Esophagus squamous epithelium (tissue), 5 donors: ENCODE measurements at places on chromosomes 2 and 18.

GRCh38 chr2:234880551-234881211 is 71.1 kb upstream of the SH3BP4 start:
- H3K4me3 ChIP-seq, result no peak overlapping the region
- no peak for DNase-seq
- H3K27ac ChIP-seq, result no peak overlapping the region
- no peaks in the 10 kb centered on the region for H3K27me3 ChIP-seq
- no peaks in the 10 kb centered on the region for H3K36me3 ChIP-seq

GRCh38 chr2:60844105-60844504 is 37.3 kb upstream of the REL start:
- no peak overlapping the region for H3K4me3 ChIP-seq
- H3K27me3 ChIP-seq, result no peaks in the 10 kb centered on the region
- H3K27ac ChIP-seq, result no peak overlapping the region

DNA sequence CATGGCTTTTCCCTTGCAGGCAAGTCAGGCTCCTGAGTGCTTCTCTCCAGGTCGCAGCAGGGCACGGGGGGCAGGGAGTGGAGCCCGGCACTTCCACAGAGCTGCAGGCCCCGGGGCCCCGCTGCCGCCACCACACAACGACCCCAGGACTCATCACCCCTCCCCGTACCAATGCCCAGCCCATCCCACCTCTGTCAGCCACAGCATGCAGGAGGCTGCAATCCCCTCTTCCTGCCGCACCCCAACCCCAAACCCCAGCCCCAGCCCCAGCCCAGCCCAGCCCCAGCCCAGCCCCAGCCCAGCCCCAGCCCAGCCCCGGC is 288.0 kb downstream of the NDUFA10 start:
- no peak for DNase-seq
- H3K4me1 ChIP-seq, result no peaks in the 10 kb centered on the region
- H3K27ac ChIP-seq, result no peak overlapping the region
- no peak overlapping the region for H3K4me3 ChIP-seq
- H3K36me3 ChIP-seq, result no peaks in the 10 kb centered on the region

- DNase-seq, result no peak
- peaks cover 4% of the 10 kb centered on the region for H3K36me3 ChIP-seq
- H3K27ac ChIP-seq, result no peak overlapping the region
- H3K4me1 ChIP-seq, result peaks cover 49% of the 10 kb centered on the region
Measured at GRCh38 chr2:201264472-201265173, 4.3 kb downstream of the CASP8 start.

DNA sequence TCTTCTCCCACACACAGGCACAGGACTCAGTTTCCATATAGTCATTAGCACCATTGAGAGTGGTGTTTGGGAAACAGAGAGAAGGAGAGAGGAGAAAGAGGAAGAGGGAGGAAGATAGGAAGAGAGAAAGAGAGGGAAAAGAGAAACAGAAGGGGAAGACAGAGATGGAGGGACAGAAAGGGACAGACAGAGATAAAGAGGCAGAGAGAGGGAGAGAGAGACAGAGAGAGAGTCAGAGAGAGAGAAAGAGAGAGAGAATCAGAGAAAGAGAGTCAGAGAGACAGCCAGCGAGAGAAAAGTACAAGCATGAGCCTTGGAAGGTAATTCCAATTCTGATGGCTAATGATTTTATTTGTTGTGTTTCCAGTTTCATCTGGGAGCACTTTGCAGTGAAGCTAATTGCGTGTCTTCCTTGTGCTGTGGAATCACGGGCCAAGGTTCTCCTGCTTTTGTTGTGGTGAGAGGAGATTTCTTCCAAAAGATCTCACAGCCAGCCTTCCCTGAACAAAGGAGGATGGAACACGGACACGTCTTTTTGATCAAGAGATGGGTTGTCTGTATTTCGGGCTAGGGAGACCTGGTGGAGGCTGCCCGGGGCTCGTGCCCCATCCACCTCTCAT is 153.6 kb upstream of the TWIST2 start:
- DNase-seq, result no peak
- no peak overlapping the region for H3K4me3 ChIP-seq
- H3K27ac ChIP-seq, result no peak overlapping the region
- no peaks in the 10 kb centered on the region for H3K27me3 ChIP-seq
- H3K4me1 ChIP-seq, result no peaks in the 10 kb centered on the region
- H3K36me3 ChIP-seq, result no peaks in the 10 kb centered on the region

DNA sequence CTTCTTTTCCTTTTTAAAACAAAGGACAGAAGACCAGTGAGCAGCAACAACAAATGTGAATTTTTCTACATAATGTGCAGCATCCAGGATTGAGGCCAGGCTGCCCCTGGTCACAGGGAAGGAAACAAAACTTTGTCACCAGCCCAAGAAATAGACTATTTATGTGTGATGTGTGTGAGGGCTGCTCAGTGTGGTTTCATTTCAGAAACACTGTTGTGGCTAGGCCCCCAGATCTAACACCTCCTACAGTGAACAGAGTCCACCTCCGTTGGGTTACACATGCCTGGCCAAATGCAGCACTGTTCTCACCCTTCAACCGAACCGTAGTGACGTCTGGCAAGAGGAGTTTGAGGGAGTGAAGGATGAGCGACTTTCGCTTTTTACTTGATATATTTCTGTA is 146.3 kb upstream of the RIOK3 start:
- no peaks in the 10 kb centered on the region for H3K36me3 ChIP-seq
- no peak overlapping the region for H3K27ac ChIP-seq
- no peaks in the 10 kb centered on the region for H3K27me3 ChIP-seq

GRCh38 chr2:68709421-68709911 is 25.1 kb upstream of the ARHGAP25 start:
- DNase-seq, result no peak
- no peak overlapping the region for H3K4me3 ChIP-seq
- H3K4me1 ChIP-seq, result no peaks in the 10 kb centered on the region
- no peak overlapping the region for H3K27ac ChIP-seq

GRCh38 chr18:48236822-48237221 is 172.4 kb downstream of the ZBTB7C start:
- H3K27ac ChIP-seq, result no peak overlapping the region
- H3K4me3 ChIP-seq, result no peak overlapping the region
- DNase-seq, result no peak

DNA sequence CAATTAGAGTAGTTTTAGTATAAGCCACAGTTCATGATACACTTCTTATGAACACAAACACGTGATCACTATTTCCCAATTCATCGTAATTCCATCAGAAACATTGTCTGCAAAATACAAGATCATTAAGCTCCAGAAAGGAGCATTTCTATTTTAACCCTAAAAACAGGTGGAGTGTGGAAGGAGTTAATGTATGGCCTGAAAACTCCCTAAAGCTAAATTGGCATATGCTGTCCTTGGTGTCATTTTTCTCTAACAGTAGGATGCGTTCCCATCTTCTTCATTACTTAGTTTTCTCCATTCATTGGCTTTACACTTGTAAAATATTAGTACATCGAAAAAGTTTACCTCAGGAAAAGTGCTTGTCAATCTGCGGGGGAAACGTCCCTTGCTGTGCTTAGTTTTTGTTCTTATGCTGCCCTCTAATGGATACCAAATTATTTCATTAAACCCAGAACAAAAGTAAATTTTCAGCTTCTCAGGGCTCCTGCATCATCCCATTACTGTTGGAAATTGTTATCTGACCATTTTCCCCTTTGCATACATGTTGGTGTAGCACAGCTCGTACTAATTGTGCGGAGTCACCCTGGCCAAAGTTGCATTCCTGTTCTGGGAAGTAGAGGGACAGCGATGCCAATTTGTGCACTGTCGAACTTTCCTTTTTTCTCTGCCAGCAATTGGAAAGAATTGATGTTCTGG is 153.4 kb downstream of the GPD2 start:
- H3K27me3 ChIP-seq, result no peaks in the 10 kb centered on the region
- no peaks in the 10 kb centered on the region for H3K4me1 ChIP-seq
- no peak overlapping the region for H3K4me3 ChIP-seq
- DNase-seq, result no peak
- H3K27ac ChIP-seq, result no peak overlapping the region

DNA sequence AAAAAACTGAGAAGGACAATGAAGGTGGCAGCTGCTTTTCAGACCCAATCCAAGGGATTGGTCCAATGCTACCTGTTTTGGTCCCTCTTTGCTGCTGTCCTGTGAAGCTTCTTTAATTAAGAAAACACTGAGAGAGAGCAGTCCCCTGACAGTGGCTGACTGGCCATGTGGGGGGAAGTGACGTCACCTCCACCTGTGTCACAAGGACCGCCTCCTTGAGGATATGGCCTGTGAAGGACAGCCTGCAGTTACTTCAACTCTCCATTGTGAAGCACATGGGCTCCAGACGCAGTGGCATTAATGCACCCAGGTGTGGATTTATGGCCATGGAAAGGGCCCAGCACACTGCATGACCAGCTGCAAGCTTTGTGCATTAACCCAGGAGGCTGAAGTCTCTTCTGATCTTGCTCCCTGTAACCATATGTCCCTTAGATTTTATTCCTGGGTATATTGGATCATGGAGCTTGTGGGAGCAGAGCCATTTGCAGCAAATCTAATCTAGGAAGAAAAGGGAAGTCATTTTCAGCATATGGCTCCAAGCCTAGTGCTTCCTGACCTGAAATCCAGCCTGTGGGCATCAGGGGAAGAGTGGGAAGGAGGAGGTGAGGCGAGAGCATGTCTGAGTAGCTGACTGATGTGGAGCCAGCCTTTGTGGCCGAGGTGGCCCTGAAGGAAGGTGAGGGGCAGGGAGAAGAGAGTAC is 32.2 kb downstream of the KIF5C start:
- H3K4me1 ChIP-seq, result no peaks in the 10 kb centered on the region
- H3K27ac ChIP-seq, result no peak overlapping the region
- H3K36me3 ChIP-seq, result no peaks in the 10 kb centered on the region
- H3K27me3 ChIP-seq, result no peaks in the 10 kb centered on the region

- no peaks in the 10 kb centered on the region for H3K27me3 ChIP-seq
- H3K4me1 ChIP-seq, result peaks cover 39% of the 10 kb centered on the region
- no peak overlapping the region for H3K27ac ChIP-seq
- no peak for DNase-seq
Measured at GRCh38 chr2:97660775-97661389, 3.0 kb downstream of the ACTR1B start.

DNA sequence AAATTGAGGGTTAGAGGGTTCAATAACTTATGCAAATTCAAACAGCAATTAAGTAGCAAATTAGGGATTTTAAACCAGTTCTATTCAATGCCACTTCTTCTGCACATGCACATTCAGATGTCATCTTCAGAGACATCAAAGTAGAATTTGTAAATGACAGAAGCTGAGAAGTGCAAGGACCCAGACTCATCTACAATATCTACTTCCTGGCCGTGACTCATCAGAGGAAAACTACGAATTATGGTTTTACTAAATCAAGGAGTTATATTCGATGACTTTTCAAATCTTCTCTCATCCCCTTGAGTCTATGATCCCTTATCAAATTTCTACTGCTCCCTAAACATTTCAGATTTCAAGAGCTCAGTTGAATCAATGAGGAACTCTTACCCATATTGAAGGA is 20.0 kb upstream of the STAT4 start:
- H3K36me3 ChIP-seq, result no peaks in the 10 kb centered on the region
- no peak overlapping the region for H3K4me3 ChIP-seq
- DNase-seq, result no peak
- H3K4me1 ChIP-seq, result peaks cover 37% of the 10 kb centered on the region
- H3K27ac ChIP-seq, result no peak overlapping the region

DNA sequence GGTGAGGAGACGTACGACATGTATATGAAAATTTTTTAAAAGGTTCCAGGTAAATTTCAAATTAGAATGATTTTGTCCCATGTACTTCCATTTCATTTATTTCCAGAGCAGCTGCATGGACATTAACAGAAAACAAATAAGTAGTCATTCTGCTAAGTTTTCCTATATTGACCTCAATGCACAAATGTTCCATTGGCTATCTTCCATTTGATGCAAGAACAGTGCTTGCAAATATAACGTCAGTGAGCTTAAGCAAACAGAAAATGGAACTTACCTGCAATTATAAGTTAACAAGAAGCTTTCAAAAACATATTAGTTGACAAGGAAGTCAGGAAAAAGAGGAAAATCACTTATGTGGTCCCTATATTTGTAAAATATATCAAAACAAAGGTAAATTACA is 16.6 kb downstream of the PAIP2B start:
- no peak overlapping the region for H3K4me3 ChIP-seq
- no peaks in the 10 kb centered on the region for H3K4me1 ChIP-seq
- no peaks in the 10 kb centered on the region for H3K27me3 ChIP-seq
- H3K36me3 ChIP-seq, result no peaks in the 10 kb centered on the region
- no peak overlapping the region for H3K27ac ChIP-seq
- no peak for DNase-seq

DNA sequence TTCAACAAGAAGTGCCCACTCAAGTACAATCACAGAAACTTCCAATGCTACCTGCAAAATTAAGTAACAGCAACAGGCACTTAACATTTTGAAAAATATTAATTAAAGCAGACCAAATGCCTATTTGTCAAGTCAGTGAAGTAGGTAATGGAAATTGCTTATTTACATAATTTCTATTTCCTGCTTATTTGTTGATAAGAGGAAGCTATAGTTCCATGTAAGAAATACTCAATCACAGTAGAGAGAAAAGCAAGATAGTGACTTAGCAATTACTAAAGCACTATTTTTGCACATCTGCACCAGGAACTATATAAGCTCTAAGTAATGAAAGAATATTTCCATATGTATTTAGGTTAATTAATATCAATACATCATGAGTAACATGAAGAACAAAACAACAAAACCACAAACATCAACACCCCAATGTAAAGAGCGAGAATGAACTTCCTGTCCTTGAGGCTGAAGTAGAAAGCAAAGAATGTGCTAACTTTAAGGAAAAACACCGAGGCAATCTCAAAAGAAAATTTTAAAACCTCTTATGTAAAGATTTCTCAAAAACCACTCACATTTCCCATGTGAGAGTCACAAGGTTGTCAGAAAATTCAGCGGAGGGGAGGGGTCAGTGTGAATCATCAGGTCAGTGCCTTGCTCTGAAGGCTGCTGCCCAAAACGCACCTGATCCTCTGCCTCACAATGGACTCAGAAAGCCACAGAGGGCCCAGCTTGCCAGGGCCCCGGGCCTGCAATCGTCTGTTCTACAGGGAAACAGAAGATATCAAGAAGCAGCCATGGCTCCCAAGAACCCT is 12.5 kb downstream of the NPC1 start:
- H3K4me3 ChIP-seq, result no peak overlapping the region
- no peaks in the 10 kb centered on the region for H3K27me3 ChIP-seq
- peak overlapping the region; percentile 11 for H3K27ac ChIP-seq
- peaks cover 71% of the 10 kb centered on the region for H3K36me3 ChIP-seq

DNA sequence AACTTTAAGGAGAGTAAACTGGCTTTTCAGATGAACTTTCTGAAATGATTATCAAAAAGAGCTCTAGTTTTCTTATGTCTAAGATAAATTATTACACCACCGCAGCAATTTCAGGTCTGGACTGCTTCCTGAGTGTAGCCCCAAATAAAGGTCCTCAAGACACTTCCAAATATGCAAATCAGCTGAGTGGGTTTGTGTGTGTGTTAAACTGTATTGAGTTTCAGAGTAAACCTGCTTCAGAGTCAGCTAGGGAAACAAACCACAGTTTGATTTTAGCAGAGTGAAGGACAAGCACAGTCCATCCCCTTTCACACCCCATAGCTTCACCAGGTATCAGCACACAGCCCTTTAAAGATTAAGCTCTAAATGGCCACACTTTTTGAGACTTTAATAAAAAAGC is 168.7 kb downstream of the NRXN1 start:
- no peak overlapping the region for H3K27ac ChIP-seq
- H3K27me3 ChIP-seq, result no peaks in the 10 kb centered on the region
- H3K4me1 ChIP-seq, result no peaks in the 10 kb centered on the region
- no peaks in the 10 kb centered on the region for H3K36me3 ChIP-seq
- no peak overlapping the region for H3K4me3 ChIP-seq
- no peak for DNase-seq
